Mesothelial cell of epicardium (in vitro differentiated cells): ENCODE measurements at places on chromosomes 13 and 19. TPM values are rescaled to one million over a fixed set of nuclear protein-coding genes. Genes with fewer than 3 reads are reported as not detected.

GRCh38 chr19:32067685-32068084 lies 277.7 kb upstream of the ZNF507 start:
- no peak overlapping the region for H3K4me3 ChIP-seq
- H3K27me3 ChIP-seq, result peaks cover 4% of the 10 kb centered on the region
- H3K27ac ChIP-seq, result no peak overlapping the region
- H3K4me1 ChIP-seq, result peaks cover 30% of the 10 kb centered on the region

DNA sequence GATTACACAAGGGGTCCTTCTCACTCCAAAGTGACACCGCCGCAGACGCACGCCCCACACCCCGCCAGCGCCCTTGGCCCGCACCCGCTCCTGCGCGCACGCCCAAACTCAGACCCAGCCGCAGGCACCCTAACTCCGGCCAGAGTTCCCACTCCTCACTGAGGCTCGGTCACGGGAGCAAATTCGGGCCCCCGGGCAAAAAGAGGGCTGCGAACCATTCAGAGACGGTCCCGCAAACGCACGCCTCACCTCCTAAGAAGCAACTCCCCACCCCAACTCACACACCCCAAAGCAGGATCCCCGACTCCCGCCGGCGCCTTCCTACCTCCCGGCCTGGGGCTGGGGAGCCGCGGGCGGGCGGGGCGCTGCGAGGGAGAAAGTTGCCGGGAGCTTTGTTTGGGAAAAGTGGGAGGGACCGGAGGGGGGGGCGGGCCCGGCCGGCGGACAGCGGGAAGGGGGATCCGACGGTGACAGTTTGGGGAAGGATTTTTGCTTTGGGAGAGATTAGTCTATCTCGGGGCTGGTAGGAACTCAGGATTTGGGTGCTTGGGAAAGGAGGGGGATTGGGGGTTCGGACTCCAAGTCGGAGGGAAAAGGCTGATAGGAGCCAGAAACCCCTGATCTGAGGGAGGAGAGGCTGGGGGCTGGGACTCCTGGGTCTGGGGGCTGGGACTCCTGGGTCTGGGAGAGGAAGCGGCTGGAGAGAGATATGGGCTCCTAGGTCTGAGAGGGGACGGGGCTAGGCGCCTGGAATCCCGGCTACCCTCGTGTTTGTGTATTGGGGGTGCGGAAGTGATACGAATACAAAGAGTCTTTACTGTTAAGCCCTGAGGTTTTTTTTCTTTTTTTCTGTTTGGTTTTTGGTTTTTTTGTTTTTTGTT lies at the start of gene TEAD2:
TEAD2 (minus strand) TSS at position 369 of the 881 bp plus-strand sequence. CDS start 2,341 bp downstream, outside the sequence.
- peaks cover 14% of the 10 kb centered on the region for H3K36me3 ChIP-seq
- DNase-seq, result peak; percentile 73
- H3K4me1 ChIP-seq, result peaks cover 15% of the 10 kb centered on the region
- no peak within 1 kb of the TSS for H3K4me3 ChIP-seq
- H3K27ac ChIP-seq, result no peak within 1 kb of the TSS

DNA sequence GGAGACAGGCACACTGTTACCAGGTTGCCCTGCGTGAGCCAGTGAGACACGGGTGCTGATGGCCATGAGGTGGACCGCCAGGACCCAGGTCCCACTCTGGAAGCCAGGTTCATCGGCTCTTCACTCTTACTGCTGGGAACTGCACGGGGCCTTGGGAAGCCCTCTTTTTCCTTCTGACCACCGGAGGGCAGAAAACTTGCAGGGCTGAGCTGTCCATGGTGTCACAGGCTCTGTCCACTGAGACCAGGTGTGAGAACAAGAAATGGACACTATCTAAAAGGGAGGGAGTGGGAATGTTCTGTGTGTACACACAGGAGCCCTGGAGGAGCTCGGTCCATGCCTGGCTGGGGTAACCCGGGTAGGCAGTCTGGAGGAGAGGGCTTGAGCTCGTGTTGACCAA lies 93.4 kb downstream of the UQCRFS1 start:
- H3K36me3 ChIP-seq, result no peaks in the 10 kb centered on the region
- DNase-seq, result no peak
- H3K27me3 ChIP-seq, result no peaks in the 10 kb centered on the region
- no peak overlapping the region for H3K4me3 ChIP-seq
- no peak overlapping the region for H3K27ac ChIP-seq
- H3K4me1 ChIP-seq, result no peaks in the 10 kb centered on the region

DNA sequence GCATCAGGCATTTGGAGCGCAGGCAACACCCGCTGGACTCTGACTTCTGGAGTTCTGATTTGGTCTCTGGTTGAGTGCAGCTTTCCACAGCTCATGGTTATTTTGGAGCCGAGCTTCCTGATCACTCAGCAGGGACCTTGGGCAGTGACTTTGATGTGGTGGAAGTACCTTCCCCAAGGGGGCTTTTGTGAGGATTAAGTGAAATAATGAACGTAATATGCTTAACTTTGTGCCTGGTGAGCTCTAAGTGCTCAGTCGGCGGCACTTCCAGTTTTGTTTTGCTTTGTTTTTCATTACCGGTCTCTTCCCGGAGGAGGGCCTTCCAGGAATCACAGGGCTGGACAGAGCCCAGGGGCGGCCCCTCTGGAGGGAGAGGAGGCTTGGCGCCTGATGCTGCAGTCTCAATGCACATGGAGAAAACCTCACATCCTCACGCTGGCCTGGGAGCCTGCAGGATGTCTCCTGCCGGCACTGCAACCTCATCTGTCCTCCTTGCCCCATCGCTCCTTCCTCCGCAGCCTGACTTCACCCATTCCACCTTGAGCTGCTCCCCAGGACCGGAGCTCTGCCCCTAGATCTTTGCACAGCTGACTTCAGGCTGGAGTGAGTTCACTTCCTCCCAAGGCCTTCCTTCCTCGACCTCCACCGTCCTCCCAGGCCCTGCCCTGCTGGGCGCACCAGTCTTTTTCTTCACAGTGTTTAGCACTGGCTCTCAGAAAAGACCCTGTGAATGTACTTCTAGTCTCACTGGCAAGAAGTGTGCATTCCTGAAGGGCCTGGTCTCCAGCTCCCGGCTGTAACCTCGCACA lies 1.5 kb downstream of the PLEKHF1 start:
- peak overlapping the region; percentile 61 for H3K4me3 ChIP-seq
- peak; percentile 64 for DNase-seq
- H3K27me3 ChIP-seq, result peaks cover 25% of the 10 kb centered on the region
- H3K36me3 ChIP-seq, result no peaks in the 10 kb centered on the region
- peaks cover 40% of the 10 kb centered on the region for H3K4me1 ChIP-seq

GRCh38 chr13:26060357-26060756 lies 8.5 kb upstream of the SHISA2 start:
- no peaks in the 10 kb centered on the region for H3K36me3 ChIP-seq
- H3K4me1 ChIP-seq, result peaks cover 13% of the 10 kb centered on the region
- H3K27me3 ChIP-seq, result peaks cover 7% of the 10 kb centered on the region
- no peak overlapping the region for H3K4me3 ChIP-seq
- no peak overlapping the region for H3K27ac ChIP-seq

- H3K36me3 ChIP-seq, result no peaks in the 10 kb centered on the region
- no peak overlapping the region for H3K4me3 ChIP-seq
- no peak for DNase-seq
- peaks cover 1% of the 10 kb centered on the region for H3K4me1 ChIP-seq
Measured at GRCh38 chr13:51895906-51896888, 34.4 kb downstream of the CCDC70 start.

DNA sequence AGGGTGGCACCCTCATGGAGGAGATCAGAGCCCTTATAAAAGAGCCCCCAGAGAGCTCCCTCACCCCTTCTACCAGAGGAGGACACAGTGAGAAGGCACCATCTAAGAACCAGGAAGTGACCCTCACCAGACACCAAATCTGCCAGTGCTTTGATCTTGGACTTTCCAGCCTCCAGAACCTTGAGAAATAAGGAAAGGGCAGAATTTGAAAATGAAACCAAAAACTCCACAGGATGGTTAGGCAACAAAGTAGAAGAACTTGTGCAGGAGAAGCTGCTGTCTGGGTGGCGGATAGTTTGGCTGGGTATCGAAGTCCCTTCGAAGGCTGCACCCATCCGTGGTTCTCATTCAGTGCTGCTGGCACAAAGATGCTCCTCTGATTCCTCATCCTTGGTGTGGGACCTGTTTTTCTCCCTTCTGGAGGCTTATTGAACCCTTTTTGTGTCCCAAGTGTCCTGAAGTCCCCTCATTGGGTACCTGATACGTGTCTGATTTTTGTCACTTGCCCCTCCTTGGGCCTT lies 130.8 kb downstream of the KDM4B start:
- H3K27me3 ChIP-seq, result no peaks in the 10 kb centered on the region
- peaks cover 45% of the 10 kb centered on the region for H3K36me3 ChIP-seq
- H3K4me3 ChIP-seq, result no peak overlapping the region
- H3K4me1 ChIP-seq, result peaks cover 8% of the 10 kb centered on the region
- H3K27ac ChIP-seq, result no peak overlapping the region

DNA sequence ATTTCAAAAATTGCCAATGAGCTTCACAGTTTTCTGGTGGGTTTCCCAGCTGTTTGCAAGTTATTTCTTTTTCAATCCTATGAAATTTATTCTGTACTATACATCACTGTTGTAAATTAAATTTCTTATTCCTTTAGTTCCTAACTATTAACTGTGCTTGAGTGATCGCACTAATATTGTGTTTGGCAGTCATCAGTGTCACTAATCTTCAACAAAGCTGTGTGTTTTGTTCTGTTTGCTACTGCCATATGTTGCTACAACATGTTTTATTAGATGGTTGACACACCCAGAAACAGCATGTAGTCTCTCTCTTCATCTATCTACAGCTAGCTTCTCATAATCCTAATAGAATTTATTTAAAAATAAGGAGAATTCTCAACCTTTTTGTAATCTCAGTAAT lies 453.6 kb upstream of the PRR20A start:
- H3K27me3 ChIP-seq, result no peaks in the 10 kb centered on the region
- H3K36me3 ChIP-seq, result no peaks in the 10 kb centered on the region
- no peak overlapping the region for H3K27ac ChIP-seq
- no peaks in the 10 kb centered on the region for H3K4me1 ChIP-seq
- no peak overlapping the region for H3K4me3 ChIP-seq

DNA sequence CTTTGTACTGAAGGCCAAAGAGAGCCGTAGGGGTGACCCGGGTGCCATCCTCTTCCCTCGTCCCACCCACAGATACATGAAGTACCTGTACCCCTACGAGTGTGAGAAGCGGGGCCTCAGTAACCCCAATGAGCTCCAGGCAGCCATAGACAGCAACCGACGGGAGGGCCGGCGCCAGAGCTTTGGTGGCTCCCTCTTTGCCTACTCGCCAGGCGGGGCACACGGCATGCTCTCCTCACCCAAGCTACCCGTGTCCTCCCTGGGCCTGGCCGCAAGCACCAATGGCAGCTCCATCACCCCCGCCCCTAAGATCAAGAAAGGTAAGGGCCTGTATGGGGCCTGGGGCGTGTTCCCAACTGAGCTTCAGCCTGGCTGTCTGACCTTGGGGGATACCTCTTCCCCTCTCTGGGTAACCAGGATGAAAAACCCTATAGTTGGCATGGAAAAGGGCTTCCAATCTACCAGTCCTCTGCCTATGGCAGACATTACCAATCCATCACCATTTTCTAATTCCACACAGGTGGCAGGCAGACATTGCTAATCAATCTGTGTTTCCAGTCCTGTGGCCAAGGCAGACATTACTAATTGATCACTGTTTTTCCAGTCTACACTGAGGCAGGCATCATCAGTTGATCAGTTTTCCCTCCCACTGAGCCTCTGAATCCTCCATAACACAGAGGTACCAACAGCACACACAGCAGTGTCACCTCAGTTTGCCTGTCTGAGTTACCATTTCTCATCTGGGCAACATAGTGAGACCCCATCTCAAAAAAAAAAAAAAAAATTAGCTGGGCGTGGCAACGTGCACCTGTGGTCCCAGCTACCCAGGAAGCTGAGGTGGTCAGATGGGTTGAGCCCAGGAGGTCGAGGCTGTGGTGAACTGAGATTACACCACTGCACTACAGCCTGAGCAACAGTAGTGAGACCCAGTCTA lies 19.1 kb upstream of the WDR18 start:
- peaks cover 31% of the 10 kb centered on the region for H3K36me3 ChIP-seq
- H3K4me1 ChIP-seq, result peaks cover 17% of the 10 kb centered on the region
- no peak for DNase-seq

DNA sequence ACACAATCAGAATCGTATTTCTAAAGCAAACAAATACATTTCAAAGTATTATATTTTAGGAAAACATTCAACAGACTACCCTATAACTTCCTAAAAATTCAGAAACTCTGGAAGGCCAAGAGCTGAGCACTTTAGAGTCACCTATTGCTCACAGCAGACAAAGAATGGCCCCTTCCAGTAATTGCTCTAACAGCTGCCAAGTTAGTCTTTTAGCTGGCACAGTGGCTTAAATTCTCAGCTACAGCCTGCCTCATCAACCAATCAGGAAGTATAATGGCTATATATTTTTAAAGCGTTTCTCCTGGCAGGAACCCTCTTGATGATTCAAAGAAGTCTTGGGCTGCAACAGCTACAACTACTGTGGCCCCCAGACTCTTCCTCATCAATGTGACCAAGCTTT lies 14.9 kb upstream of the SLITRK5 start:
- H3K4me3 ChIP-seq, result no peak overlapping the region
- DNase-seq, result no peak
- no peaks in the 10 kb centered on the region for H3K36me3 ChIP-seq
- no peaks in the 10 kb centered on the region for H3K4me1 ChIP-seq
- H3K27me3 ChIP-seq, result peaks cover 3% of the 10 kb centered on the region
- no peak overlapping the region for H3K27ac ChIP-seq

DNA sequence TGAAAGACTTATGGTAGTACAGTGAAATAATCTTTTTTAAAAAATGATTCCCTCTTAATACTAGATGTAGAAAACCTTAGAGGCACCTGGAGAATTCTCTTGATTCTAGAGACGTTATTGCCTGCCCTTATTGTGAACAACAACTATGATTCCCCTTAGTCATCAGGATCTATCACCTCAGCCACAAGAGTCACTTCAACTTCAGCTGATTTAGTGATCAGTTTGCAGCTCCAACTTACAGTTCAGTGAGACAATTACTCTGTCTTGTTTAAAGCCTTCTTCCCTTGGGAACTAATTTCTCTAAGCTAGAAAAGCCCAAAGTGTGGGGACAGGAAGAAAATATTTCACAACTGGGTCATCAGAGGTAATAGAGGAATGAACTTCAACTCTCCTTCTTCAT lies 254.3 kb upstream of the SLITRK1 start:
- no peak overlapping the region for H3K4me3 ChIP-seq
- no peaks in the 10 kb centered on the region for H3K36me3 ChIP-seq
- peaks cover 7% of the 10 kb centered on the region for H3K4me1 ChIP-seq
- no peak for DNase-seq
- H3K27me3 ChIP-seq, result no peaks in the 10 kb centered on the region

ACER1 gene
- total RNA-seq, result 0.16 TPM in 1 of 3 replicates, not detected in the others

SRRM5 gene
- 0.36 to 0.63 TPM (median 0.58 TPM) in 3 replicates for total RNA-seq

SIGLEC14 gene
- not detected in 3 replicates for total RNA-seq

ZNF414 gene
- total RNA-seq, result 33.5 to 37.1 TPM (median 35.5 TPM) in 3 replicates

MRPL54 gene
- 26.8 to 30.2 TPM (median 27.6 TPM) in 3 replicates for total RNA-seq

TMEM259 gene
- 232 to 245 TPM (median 242 TPM) in 3 replicates for total RNA-seq
